ENCODE measurements at places on chromosomes 6 and 20.

GRCh38 chr6:27693766-27694546 lies 218.2 kb downstream of the OR2B2 start:
- DNase-seq = peak; percentile 46

DNA sequence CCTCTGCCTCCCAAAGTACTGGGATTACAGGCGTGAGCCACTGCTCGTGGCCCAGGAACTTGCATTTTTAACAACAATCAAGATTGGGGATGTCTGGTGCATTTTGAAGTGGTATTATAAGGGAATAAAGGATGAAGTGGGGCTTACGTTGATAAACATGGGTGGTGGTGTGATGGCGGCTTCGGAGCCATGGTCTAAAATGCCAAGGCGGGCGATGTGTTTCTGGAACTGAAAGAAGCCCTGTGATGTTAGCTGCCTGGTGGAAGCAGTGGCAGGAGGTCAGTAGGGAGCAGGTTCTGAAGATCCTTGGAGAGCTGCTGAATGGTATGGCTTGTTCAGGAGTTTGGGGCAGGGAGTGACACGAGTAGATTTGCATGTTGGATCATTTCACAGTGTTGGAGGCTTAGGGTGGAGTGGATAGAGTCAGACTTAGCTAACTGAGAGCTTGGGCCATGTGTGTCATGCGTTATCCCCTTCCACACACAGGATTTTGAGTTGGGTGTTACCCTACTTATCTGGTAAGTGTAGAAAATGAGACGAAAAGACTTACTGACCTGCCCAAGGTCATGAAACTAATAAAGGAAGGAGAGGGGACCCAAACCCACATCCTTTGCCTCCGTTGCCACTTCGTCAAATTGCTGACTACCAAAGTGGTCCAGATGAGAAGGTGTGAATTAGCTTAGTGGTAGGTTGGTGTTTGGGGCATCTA lies 1.5 kb downstream of the NELFCD start:
- no peak for DNase-seq

DNA sequence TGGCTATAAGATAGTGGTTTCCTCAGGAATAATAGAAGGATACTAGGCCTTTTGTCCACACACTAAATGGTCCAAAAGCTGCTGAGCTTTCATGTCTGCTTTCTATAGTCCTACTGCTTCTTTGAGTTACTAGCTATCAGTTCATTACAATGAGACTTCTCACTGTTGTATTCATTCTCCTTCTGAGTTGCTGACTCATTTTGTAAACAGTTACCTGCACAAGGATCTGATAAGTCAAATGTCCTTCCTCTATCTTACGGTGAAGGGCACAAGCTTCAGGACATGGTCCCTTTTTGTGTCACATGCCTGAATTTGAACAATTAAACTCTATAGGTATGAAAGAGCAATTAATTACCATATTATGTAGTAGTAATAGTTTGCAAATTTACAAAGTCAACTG lies 90.5 kb downstream of the MAN1A1 start:
- no peak for DNase-seq

GRCh38 chr6:25637211-25637610 lies 14.8 kb upstream of the SCGN start:
- no peak for DNase-seq

- DNase-seq = no peak
Measured at GRCh38 chr6:32627249-32627648, 10.0 kb upstream of the HLA-DQA1 start.

GRCh38 chr6:624979-625378 lies 31.9 kb downstream of the HUS1B start:
- DNase-seq = no peak

GRCh38 chr6:33410711-33411631 lies at the start of gene PHF1:
PHF1 (plus strand) TSS chr6:33411014; CDS start chr6:33412264, 1,250 bp downstream.
- no peak for DNase-seq

- DNase-seq = no peak
Measured at GRCh38 chr6:30782425-30783014, 38.2 kb upstream of the IER3 start.

GRCh38 chr6:75331151-75331550 lies 46.6 kb upstream of the TMEM30A start:
- no peak for DNase-seq

DNA sequence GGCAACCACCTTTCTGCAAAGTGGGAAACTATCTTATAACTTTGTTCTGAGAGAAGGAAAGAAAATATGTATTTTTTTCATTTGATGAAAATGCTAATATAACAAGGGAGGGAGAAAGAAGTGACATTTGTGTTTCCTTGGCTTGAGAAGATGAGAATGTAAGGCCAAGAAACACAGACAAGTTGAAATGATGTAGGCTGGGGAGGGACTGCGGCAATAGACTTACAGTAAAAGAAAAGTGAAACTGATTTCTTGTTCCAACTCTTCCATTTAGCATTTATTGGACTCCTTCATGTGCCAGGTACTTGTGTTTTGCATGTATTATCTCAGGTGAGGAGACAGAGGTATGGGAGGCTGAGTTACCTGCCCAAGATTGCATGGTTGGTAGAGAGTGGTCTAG lies 130.9 kb downstream of the CARMIL1 start:
- DNase-seq = no peak

DNA sequence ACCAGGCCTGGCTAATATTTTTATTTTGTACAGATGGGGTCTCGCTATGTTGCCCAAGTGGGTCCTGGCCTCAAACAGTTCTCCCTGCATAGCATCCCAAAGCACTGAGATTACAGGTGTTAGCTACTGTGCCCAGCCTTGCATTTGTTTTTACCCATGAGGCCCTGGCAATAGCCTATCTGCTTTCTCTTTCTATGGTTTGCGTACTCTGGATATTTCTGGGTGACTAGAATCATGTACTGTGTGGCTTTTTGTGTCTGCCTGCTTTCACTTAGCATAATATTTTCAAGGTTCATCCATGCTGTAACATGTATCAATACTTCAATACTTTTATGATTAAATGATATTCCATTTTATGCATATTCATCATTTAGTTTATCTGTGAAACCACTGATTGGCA lies 451.7 kb downstream of the GRIK2 start:
- no peak for DNase-seq

- DNase-seq = no peak
Measured at GRCh38 chr6:81777586-81778268, 25.2 kb upstream of the TENT5A start.

DNA sequence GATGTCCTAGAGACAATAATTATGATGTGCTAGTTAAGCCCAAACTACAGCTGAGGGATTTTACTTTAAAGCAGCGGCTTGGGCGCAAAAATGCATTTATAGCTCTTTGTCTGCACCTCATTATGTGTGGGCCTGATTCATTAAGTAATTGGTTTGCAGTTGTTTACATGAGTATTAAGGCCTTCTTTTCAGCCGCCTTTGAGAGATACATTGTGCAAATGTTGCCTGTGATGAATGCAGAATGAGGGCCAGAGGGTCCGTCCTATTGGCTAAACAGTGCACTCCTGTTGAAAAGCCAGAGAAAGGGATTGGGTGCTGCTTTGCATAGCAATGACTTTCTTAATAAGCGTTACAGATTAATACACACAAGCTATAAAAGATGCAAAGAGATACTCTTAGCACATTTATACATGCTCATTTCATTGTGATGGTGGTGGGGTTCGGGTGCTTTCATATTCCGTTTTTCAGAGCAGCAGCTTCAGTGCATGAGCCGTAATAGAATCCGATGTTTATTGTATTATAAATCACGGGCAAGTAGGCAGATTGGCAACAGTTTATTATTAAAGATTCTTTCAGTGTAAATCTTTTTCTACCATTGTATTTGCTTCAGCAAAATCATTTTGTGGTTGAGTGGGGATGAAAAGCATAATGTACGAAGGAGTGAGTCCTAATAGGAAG lies 68.2 kb upstream of the XRN2 start:
- no peak for DNase-seq

GRCh38 chr6:132495604-132496079 lies 17.3 kb downstream of the STX7 start:
- no peak for DNase-seq

GRCh38 chr6:164570801-164571200 lies 738.6 kb downstream of the C6orf118 start:
- no peak for DNase-seq

DNA sequence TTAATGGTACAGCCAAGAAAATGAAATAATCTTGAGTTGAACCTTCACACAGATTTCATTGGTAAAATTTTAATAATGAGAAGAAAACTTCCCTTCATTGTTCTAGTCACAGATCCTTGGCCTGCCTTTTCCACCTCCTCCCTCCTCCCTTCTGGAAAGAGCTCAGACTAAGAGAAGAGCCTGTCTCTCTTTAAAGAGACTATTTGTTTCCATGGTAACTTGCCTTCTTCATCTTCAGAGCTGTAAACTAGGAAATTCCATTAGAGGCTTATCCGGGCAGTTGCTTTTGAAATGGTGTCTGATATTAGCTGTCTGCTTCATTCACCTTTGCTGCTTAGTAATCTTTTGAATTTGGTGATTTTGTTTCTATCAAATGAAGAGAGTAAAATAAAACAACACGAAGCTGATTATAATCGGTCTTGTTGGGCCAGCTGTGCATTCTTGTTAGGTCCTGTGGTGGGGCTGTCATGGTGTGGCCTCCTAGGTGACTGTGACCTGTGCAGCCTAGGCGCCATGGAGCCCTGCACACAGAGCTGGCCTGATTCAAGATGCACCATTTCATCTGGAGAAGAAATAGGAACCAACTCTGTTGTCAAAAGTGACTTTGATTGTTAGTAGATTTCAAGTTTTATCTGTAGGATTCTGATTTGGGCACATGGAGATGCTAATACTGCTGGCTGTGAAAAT lies 96.7 kb downstream of the MAP3K7 start:
- no peak for DNase-seq

DNA sequence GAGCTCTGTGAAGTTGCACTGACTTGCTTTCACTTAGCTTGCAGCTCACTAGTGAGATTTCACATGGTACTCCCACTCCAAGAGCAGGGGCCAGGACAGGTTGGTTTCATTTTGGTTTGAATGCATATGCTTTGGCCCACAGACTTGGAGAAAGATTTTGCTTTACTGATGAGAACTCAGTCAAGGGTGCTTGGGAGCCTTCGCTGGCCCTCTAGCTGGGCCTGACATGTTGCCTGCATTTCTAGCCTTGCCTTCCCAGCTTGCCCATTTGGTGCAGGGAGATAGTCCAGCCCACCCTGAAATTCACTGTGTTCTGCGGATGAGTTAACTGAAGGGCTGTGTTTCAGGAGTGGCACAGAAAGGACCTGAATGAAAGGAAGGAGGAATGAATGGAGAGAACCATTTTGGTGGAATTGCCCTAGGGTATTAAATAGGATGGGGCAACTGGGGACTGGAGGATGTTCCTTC lies 1.9 kb downstream of the SGK1 start:
- DNase-seq = no peak

- no peak for DNase-seq
Measured at GRCh38 chr6:111653434-111653833, 47.8 kb upstream of the TRAF3IP2 start.

DNA sequence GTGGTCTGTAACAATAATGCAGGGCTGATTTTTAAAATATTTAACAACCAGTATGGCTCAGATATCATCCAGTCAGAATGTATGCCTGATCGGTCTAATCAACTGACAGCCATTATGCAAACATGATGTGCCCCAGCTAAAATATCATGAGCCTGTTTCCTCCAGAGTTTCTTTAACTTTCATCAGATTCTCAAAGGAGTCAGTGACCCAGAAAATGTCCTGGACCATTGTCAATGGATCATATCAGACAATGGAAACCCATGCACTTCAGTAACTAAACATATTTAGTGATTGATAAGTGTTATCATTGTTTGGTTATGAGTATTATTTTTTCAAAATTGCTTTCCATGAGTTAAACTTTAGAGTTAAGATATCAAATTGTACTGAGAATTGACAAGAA lies 173.5 kb downstream of the LMBRD1 start:
- no peak for DNase-seq

DNA sequence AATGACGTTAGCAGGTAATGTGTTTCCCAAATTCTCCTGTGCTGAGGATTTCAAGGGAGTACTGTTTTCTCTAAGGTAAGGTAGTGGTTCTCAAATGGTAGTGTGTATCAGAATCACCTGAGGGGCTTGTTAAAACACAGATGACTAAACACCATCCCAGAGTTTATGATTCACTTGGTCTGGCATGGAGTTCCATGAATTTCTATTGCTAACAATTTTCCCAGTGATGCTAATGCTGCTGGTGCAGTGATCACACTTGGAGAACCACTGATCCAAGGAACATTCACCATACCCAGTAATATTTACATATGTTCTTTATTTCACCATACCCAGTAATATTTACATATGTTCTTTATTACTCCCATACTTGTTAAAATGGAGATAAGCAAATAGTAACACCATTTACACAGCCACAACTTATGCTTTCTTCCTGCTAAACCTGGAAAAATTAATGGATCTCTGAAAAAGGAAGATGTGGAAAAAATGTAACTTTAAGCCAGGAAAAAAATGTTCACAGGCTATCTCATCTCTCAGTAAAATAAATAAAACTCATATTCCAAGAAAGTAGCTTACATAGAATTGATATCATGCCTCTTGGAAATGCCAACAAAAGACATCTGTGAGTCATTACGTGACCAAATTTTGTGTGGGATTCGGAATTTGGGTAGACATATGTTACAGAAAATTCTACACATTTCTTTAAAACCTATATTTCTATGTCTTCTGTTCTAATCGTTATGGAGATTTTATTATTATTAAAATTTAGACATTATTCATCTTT lies 129.5 kb downstream of the MMUT start:
- no peak for DNase-seq

DNA sequence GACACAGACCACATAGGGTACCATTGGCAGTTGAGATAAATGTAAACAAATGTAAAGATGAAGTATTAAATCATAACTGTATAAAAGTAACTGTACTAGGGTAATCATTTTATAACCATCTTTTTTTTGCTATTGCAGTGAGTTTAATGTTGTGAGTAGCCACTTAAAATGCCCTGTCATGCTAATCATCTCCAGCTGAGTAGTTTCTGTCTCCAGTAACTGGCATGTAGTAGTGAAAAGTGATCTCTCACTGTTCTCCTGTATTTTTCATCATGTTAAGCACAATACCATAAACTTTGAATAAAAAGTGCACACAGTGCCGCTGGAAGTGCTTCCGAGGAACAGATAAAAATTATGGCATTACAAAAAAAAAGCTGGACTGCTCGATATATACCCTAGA lies 45.0 kb upstream of the OPRM1 start:
- no peak for DNase-seq

- DNase-seq = no peak
Measured at GRCh38 chr20:44552568-44552949, 29.8 kb upstream of the PKIG start.

- DNase-seq = no peak
Measured at GRCh38 chr20:62496568-62497218, 20.9 kb upstream of the GATA5 start.

GRCh38 chr6:167150941-167151549 lies 6.7 kb downstream of the GPR31 start:
- DNase-seq = no peak

GRCh38 chr20:50801747-50802125 lies 6.9 kb downstream of the BCAS4 start:
- DNase-seq = no peak

- DNase-seq = no peak
Measured at GRCh38 chr6:129684323-129684884, 25.6 kb downstream of the ARHGAP18 start.

GRCh38 chr6:169965657-169966311 lies 214.4 kb downstream of the ERMARD start:
- no peak for DNase-seq

- DNase-seq = no peak
Measured at GRCh38 chr6:163417595-163417994, 3.1 kb downstream of the QKI start.
